ENCODE measurements at places on chromosomes 7 and 10.

GRCh38 chr7:30224511-30225062 lies 59.8 kb upstream of the ZNRF2 start:
- DNase-seq, result peak; percentile 30

GRCh38 chr10:97140902-97141745 lies 44.6 kb downstream of the SLIT1 start:
- DNase-seq, result no peak

GRCh38 chr7:81491573-81491972 lies 278.3 kb downstream of the HGF start:
- DNase-seq, result no peak

GRCh38 chr7:14303536-14303935 lies 314.1 kb upstream of the ETV1 start:
- DNase-seq, result no peak

GRCh38 chr7:115106316-115106715 lies 184.4 kb downstream of the MDFIC start:
- DNase-seq, result no peak

DNA sequence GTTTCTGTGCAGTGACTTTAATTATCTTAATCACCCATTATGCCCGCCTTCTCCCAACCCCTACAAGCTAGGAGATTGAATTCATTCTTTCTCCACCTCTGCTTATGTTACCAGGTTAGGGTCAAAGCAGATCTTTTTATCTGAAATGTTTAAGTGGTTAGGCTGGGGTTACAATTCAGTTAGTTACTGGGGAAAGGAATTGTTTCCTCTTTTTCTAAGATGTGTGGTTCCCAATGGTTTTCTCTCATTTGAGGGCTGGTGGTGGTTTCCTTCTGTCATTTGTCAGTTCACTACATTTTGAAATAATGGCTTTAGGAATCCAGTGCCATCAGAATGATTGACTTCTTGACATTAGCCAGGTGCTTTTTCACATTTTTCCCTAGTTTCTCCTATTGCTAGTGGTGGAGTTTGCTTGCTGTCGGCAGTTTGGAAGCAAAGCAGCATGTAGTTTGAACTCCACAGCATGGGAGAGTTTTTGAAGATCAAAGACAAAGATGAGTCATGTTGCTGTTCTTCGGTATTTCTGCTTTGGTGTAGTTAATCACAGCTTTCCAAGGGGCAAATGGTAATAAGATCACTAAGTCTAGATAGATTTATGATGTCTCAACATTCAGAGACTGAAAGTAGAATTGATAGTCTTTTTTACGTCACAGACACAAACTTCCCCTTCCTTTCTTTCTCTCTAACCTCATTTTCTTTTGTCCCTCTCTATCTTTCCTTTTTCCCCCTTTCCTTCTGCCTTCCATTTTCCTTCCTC lies 168.2 kb downstream of the SND1 start:
- DNase-seq, result no peak

DNA sequence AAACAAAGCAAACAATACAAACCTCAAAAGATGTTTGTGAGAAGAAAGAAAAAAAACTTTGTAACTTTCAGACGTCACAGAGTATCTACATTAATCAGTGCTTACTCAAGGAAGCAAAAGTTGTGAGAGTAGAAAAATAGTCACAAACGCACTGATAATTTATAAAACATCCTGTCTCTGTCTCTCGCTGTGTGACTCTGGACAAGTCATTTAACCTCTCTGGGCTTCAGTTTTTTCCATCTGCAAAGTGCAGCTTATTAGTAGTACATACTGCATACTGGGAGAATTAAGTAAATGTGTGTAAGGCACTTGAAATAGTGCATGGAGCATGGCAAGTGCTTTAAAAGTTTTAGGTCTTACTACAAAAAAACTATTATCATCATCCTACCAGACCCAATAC lies 3.8 kb downstream of the ARHGAP12 start:
- no peak for DNase-seq

DNA sequence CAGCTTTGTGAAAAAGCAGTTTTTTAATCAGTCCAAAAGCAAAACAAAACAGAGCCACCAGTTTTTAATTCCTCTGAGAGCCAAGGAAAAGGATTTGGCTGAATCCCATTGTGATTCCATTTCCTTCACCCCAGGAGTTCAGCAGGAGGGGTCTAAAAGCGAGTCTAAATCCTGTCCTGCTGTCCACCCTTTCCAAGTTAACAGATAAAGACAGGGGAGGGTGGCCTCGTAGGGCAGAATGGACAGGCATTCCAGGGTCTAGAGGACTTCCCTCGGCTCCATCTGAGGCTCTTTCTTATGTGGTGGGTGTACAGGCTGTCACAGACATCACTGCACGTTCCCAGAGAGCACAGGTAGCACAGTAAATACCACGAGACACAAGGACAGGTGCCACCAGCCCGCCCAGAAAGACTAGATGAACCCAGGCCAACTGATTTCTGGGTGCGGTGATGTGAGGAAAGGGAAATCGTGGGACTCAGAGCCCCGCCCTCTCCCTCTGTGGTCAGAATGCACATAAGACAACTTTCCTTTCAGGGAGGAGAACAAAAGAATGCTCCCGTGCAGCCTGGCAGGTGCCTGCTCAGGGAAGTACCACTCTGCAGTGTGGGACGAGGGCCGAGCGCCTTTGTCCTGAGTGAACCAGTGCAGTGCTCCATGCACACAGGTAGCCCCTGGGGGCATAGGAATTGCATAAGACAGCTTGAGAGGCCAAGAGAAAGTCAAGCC lies 119.7 kb downstream of the ABLIM1 start:
- DNase-seq, result no peak

GRCh38 chr10:29982997-29983648 lies 76.3 kb downstream of the JCAD start:
- DNase-seq, result no peak

All from BJ (cell line).